ENCODE measurements at places on chromosomes 2 and 18. TPM values are rescaled to one million over a fixed set of nuclear protein-coding genes. Genes with fewer than 3 reads are reported as not detected.

Gene TACR1
- 5.5 TPM for total RNA-seq

DNA sequence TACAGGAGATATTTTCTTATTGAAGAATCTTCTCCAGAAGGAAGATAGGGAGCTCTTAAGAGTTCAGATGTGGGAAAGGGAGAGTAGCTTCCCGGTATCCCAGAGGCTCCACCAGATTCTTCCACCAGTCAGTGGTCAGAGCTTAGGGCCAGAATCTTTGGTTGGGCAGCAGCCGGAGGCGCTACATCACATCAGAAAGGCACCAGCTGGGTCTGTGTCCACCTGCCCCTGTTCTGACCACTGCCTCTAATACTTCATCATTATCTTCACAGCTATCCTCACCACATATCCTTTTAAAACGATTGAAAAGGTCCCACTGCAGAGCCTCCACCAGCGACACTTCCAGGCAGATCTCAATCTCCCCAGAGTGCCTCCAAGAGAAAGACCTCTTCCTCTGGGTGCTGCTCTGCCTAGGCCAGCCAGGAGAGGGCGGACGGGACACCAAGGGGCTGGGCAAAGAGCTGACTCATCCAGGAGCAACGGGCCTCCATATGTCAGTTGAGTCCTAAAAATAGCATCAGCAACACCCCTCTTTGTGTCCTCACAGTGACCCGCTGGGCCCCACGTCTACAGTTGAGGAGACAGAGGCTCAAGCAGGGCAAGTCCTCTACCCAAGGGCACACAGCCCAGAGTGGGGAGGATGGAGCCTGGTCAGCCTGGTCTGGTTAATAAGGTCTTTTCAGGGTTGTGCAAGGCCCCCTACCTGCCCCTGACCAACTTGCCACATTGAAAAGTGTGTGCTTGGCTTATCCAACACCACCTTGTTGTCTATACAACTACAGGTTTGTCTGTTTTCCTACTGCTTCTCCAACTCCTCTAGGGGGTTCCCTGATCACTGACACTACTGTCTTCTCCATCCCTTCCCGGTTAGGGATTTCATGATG lies 81.2 kb downstream of the ADD2 start:
- peak; percentile 32 for DNase-seq

DNA sequence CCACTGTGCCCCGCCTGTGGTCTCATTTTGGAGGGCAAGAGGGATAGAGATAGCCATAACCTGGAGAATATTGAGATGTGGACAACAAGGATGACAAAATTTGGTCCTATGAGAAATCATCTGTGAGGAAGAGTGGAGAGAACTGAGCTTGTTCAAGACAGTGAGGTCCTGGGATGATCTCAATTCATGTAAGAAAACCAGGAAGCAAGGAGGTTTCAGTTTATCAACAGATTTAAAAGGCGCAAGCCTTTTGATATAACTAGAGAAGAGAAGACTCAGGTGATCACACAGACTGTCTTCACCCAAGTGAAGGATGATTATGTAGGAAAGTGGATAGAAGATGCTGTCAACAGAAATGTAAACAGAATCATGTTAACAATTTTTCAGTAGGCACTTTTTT lies 39.1 kb downstream of the PCBP1 start:
- no peak for DNase-seq

- DNase-seq = no peak
Observed at GRCh38 chr2:40433736-40434135, 18.2 kb downstream of the SLC8A1 start.

Gene TXNDC2
- 0.21 TPM for total RNA-seq

- peak; percentile 59 for DNase-seq
Observed at GRCh38 chr2:11411768-11412448, 54.1 kb downstream of the E2F6 start.

- DNase-seq = no peak
Observed at GRCh38 chr2:177347570-177347969, 45.0 kb upstream of the AGPS start.

GRCh38 chr2:119862127-119862889 lies 102.6 kb downstream of the PTPN4 start:
- DNase-seq = no peak

Gene CHRNG
- total RNA-seq = not detected

GRCh38 chr2:133936601-133937000 lies 317.3 kb upstream of the MGAT5 start:
- DNase-seq = no peak

DNA sequence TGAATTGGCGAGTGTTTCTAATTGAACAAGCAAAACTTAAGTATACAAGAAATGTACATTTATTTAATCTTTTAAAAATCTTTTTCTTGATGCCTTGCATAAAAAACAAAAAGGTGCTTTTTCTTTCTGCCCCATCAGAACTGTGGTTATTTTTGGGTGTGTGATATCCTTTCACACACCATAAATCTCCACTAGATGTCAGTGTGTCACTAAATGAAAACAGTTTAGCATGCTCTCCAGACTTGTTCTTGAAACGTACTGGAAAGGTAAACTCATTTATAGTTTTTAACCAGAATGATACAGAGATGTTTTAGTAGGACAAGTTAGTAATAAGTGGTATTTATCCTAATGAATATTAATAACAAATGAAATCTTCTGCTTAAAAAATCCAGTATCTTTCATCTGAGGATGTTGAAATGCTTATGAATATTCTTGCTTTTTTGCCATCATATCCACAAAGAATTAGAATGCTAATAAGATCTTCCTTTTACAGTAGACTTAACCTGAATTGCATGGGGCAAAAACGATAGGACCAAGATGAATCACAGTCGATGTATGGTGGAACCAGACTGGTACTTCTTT lies 96.8 kb downstream of the UBE2E3 start:
- no peak for DNase-seq

Gene ADCY3
- 82.5 TPM for total RNA-seq

Gene MAP3K20
- 77.6 TPM for total RNA-seq

GRCh38 chr2:171087547-171087946 lies 73.1 kb downstream of the TLK1 start:
- DNase-seq = no peak

DNA sequence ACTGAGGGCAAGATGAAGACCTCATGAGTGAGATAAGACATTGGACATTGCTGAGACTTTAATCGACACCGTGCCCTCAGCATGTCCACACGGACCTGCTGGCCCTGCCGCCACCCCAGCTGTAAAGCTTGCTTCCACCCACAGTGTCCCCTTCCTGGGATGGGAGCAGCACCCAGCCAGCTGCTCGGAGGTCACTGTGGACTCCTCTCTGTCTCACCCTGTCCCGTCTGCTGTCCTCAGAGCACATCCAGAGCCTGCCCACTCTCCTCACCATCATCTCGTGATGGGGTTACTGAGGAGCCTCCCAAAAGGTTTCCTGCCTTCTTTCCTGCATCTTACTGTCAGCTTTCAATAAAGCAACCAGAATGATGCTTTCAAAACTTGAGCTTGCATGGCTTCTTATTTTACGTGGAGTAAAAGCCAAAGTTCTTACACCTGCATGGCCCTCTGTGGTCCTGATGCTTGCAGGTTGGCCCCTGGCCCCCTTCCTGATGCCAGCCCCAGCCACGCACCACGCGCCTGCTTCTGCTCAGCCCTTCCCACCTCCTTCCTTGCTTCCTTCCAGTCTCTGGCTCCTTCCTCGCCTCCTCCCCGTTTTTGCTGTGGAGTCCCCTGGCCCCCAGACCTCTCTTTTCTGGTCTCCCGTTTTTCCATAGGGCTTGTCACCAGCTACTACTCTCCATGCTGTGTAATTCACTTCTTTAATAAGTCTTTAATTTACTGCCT lies 67.0 kb downstream of the DGKD start:
- peak; percentile 27 for DNase-seq

Gene SERPINB3
- total RNA-seq = not detected

DNA sequence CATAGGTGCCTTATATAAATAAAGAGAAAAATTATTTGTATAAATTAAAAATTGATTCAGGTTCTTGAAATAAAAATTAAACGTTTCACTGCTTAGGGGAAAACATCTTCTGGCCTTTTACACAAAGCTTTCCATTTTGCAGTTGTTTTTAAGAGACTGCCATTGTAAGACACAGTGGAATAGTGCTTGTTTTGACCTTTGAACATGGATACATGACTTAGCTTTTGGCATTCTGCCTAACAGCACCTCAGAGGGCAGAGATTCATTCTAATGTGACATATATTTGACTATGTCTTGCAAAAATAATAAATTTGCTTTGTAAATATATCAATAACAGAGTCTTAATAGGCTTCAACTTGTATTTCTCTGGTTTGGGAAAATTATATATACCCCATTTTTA lies 142.1 kb downstream of the SLC4A10 start:
- DNase-seq = no peak

Gene CXCR1
- total RNA-seq = not detected

DNA sequence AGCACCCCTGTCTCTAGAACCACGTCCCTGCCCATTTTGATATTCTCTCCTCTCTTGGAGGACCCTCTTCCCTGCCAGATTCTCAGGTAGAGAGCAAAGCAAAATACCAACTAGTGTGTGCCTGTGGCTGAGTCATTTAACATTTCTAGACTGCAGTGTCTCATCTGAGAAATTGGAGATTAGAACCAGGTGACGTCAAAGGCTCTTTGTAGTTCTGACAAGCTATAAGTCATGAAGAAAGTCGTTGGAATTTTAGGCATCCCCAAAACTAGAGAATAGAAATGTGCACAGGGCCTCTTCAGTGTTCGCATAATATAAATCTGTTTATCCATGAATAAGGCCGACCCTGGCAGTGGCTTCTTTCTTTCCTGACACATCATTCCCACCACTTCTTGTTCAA lies 74.4 kb upstream of the TANC1 start:
- no peak for DNase-seq
